ENCODE measurements at places on chromosomes 1 and 21.

- no peak for DNase-seq
Observed at GRCh38 chr1:6145396-6145750, 34.7 kb downstream of the CHD5 start.

DNA sequence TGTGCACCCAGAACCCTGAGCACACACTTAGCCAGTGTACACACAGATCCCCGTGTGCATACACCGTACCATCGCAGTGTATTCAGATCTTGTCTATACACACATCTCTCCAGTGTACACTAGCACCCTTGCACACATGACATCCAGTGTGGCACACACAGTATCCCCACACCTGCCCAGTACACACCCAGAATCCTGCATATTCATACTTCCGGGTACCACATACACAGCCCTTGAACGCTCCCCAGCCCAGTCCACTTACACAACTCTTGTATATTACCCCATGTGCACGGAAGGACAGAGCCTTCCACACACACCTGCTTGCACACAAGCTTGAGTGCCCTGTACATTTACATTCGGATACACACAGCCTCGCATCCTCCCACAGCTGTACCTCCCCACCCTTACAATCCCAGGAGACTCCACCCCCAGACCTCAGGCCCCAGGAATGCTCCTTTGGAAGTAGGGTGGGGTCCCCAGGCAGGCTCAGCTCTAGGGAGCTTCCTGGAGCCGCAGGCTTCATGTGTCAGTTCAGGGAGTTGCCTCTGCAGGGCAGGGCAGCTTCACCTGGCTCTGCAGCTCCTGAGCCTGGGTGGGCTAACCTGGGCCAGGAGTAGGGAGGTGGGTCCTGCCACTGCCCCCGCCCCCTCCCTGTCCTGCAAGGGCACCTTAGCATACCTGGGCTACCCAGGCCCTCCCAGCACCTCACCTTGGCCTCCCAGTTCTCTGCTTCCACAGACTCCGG is 46.2 kb downstream of the AHDC1 start:
- DNase-seq: no peak

- no peak for DNase-seq
Observed at GRCh38 chr1:87115891-87116290, 201.5 kb downstream of the HS2ST1 start.

DNA sequence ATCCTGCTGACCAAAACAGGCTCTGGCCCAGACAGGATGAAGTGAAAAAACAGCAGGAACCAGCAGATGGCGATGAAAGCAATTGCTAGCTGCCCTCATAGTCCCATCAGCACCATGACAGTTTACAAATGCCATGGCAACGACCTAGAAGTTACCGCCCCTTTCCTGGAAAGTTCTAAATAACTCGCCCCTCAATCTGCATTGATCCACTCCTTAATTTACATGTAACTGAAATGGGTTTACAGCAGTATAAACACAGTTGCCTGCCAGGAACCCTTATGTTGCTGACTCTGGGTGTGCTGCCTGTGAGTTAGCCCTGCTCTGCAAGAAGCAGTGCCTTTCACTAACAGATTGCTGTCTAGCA is 65.5 kb upstream of the CR1L start:
- DNase-seq: peak; percentile 60

DNA sequence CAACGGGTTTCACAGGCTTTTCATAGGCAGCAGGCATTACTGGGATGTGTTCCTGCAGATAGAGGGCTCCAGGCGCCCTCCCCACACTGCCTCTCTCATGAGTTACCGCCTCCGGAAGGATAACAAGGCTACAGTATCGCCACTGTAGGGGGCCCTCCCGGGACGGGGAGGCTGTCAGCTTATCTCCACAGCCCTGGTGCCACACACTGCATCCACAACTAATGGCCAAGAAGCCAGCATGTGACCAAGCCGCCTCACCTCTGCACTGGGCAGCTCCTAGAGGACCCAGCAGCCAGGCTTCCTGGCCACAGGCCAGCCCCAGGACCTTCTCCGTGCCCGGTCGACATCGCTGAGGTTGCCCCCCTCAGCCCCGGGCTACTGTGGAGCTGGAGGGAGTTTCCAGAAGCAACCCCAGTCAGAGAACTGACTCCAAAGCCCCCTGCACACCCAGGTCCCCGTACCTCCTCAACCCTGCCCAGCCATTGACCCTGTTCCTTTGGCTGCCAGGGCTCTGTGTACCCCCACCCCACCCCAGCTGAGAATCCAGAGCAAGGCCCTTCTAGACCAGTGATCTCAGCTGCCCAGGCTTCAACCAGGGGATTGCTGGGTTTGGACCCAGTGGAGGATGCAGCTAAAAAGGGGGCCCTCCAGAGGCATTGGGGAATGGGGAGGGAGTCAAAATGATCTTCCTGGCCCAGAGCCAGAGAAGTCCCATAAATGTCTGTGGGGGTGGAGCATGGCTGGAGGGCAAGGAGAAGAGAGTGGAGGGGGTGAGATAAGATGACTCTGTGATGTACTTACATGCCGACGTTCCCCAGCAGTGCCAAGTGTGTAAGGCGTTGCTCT is 45.0 kb downstream of the NEK2 start:
- DNase-seq: no peak

GRCh38 chr21:15221799-15222386 is 157.1 kb upstream of the NRIP1 start:
- no peak for DNase-seq

DNA sequence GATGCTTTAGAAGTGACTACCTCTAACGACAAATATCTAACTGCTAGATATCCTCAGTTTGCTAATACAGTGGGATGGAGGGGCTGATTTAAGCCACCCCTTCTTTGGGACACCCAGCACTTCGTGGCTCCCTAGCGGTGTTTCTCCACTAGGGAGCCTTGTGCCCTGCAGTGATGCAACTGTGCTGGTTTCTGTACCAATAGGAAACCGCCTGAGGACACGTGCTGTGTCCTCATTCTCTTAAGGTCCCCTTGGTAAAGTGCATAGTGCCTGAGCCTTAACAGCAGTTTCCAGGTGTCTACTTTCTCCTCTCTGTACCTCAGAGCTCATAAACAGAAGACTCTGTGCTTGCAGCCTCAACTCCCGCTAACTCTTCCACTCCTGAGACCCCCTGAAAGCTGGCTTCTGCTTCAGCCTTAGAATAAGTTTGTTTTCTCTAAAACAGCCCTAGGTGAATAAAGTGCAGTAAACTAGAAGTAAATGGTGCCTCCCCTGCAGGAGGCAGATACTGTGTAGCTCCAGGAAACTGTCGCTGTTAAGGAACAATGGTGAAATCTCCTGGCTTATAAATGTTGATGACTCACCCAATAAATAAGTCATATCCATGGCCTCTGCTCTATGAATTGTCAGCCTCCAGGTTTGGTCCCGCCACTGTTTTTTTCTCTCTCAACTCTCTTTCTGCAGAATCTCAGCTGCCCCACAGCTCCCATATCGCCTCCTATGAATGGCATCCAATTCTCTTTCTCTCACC is 130.4 kb downstream of the AK5 start:
- peak; percentile 32 for DNase-seq

- no peak for DNase-seq
Observed at GRCh38 chr1:247400685-247401084, 15.3 kb upstream of the NLRP3 start.

- DNase-seq: no peak
Observed at GRCh38 chr1:28926629-28927265, 12.4 kb downstream of the EPB41 start.

DNA sequence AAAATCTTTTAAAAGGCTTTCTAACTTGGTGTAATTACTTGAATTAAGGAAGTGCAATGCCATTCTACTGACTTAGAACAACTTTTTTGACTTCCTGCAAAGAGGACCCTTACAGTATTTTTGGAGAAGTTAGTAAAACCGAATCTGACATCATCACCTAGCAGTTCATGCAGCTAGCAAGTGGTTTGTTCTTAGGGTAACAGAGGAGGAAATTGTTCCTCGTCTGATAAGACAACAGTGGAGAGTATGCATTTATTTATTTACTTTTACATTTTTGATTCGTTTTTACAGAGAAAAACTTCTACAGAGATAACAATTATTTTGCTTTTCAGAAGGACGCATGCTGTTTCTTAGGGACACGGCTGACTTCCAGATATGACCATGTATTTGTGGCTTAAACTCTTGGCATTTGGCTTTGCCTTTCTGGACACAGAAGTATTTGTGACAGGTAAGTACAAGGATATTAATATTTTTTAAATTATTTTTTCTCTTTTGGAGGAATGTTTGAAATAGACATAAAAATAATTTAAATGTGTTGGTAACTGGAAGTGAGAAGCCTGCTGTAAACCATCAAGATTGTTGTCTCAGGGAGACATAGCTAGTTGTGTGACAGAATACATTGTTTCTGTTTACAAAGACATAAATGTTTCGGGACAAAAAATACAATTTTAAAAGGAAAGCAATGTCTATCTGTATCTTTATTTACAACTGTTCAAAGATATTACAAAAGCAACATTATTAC is at the start of gene PTPRC:
TSS of gene PTPRC (plus strand) at position 147 of the 742 bp plus-strand sequence. CDS start at position 376, 229 bp downstream.
- no peak for DNase-seq
